ENCODE measurements at places on chromosomes 2 and 18. TPM values are rescaled to one million over a fixed set of nuclear protein-coding genes. Genes with fewer than 3 reads are reported as not detected.

GPAT2 gene
- 2.2 TPM for total RNA-seq

SP140 gene
- 0.36 TPM for total RNA-seq

TOGARAM2 gene
- 0.72 TPM for total RNA-seq

SIX2 gene
- 14.8 TPM for total RNA-seq

VWA3B gene
- total RNA-seq = 0.59 TPM

POTEF gene
- total RNA-seq = 0.29 TPM

LAMA1 gene
- total RNA-seq = 8.3 TPM

DNA sequence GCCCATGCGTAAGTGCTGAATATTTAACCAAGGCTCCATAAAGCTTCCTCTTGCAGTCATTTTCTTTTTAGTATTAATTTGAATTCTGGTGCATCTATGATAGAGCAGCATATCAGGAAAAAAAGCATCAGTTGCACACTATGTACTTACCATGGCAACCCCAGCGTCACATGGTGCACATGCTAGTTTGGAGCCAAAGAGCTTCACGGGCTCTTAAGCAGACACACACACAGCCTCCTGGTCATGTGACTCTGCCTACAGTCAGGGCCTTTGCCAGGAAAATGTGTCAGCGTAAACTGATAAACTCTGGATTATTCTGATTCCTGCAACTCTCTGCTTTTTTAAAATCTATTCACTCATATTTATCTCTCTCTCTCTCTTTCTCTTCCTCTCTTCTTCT is 30.2 kb downstream of the NYAP2 start:
- DNase-seq = no peak

- no peak for DNase-seq
Observed at GRCh38 chr2:64692401-64692800, 38.7 kb upstream of the SERTAD2 start.

- no peak for DNase-seq
Observed at GRCh38 chr2:12202313-12203075, 456.1 kb downstream of the LPIN1 start.

- no peak for DNase-seq
Observed at GRCh38 chr2:69693059-69693774, 48.7 kb upstream of the ANXA4 start.

DNA sequence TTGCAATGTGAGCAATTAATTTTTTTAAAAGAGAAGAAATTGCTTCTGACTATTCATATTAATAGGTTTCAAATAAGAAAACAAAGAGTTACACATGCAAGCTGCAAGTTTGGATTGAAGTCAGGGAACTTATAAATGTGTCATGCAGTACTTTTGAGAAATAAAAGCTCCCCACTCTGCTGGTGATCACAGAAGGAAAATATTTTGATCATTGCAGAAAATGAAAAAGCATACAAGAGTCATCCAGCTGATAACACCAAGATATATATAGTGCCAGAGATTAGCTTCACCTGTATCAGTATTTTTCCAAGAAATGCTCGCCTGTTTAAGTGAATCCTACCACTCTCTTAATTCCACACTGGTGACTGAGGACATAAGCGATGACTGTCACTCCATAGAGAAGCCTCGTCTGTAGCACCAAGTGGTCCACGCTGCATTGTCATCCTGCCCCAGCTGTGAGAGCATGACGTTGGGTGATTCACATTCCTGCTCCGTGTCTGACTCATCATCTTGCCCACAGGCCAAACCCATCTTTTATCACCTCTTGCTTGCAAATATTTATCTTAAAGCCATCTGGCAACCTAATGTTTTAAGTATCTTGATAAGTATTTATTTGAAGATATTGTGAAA is 178.0 kb downstream of the ASXL3 start:
- peak; percentile 38 for DNase-seq

DNA sequence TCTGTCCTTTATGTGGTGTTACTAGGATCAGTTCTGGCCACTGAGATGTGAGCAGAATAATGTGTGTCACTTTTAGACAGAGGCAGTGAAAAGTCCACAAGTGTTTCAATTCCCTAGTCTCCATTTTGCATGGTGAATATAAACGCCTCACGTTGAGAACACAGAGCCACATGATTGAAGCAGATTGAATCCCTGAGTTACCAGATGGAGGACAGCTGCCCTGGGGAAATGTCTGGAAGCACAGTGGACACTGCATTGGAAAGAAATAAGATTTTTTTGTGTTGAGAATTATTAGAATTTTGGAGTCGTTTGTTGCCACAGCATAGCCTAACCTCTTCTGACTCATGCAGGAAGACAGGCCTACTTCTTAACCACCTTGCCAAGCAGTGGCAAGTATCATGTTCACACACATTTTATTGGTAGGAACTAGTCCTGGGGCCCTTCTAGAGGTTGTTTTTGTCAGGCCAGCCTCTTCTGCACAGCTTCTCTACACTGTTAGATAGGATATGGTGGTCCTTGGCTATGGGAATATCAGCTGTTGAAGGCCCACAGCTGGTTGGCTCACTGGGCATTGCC is 188.6 kb downstream of the TMEM182 start:
- no peak for DNase-seq

Measured in osteoblast (primary cell).